ENCODE measurements at places on chromosomes 16 and 17.

- H3K27ac ChIP-seq = peak overlapping the region; percentile 89
- H3K36me3 ChIP-seq = no peaks in the 10 kb centered on the region
- H3K27me3 ChIP-seq = no peaks in the 10 kb centered on the region
- peak overlapping the region; percentile 58 for H3K4me3 ChIP-seq
- DNase-seq = peak; percentile 79
- no peaks in the 10 kb centered on the region for H3K4me1 ChIP-seq
These were observed 30.0 kb downstream of the TBC1D16 start for GRCh38 chr17:80005360-80006338.

DNA sequence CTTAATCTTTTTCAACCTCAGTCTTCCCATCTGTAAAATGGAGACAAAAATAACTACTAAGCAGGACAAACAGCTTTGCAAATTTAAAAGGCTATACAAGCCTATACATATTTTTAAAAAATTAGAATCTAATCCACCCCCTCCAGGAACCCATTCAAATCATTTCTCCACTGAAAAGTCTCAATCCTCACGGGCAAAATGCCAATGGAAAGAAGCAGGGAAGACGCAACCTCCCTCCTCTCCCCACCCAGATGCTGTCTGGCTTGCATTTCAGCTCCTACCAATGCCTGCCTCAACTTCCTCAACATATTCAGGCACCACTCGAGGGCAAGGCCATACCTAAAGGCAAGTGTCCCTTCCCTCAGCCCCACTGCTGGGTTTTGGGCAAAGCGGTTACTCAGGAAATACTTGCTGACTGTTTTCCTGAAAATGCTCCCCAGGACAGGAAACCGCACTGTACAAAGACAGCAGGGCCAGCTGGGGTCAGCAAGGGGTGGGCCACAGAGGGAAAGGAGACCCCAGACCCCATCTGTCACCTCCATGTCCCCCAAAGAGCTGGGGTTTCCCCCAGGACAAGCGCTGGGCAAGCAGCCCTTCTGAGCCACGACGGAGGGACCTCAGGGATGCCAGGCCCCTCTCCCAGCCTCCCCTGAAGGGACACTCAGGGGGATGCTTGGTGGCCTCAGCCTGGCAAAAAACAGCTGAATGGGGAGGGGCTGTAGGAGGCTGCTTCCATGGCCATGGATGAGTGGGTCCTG, 47.7 kb upstream of the DOC2B start:
- DNase-seq = peak; percentile 34
- H3K27ac ChIP-seq = no peak overlapping the region
- H3K36me3 ChIP-seq = no peaks in the 10 kb centered on the region

GRCh38 chr16:49822649-49823370, 33.1 kb downstream of the ZNF423 start:
- no peak overlapping the region for H3K4me3 ChIP-seq
- no peak for DNase-seq
- no peaks in the 10 kb centered on the region for H3K36me3 ChIP-seq
- H3K27me3 ChIP-seq = no peaks in the 10 kb centered on the region
- H3K27ac ChIP-seq = no peak overlapping the region

DNA sequence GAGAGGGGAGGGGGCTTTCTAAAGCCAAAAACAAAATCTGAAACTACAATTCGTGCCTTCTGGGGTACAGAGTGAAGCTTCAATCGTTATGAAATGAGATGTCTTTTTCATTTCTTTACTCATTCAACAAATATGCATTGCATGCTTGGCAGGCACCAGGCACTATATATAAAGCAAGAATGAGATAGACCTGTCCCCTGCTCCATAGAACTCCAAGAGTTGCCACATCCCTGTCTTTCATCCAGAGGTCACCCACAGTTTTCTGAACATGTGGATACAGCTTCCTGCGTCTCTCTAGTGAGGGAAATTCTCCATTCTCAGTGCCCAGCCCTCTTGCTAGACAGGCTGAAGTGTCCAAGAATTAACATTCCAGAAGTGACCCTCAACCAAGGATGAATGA, 343.2 kb upstream of the MAF start:
- no peaks in the 10 kb centered on the region for H3K4me1 ChIP-seq
- H3K4me3 ChIP-seq = no peak overlapping the region
- no peak overlapping the region for H3K27ac ChIP-seq
- DNase-seq = no peak
- no peaks in the 10 kb centered on the region for H3K36me3 ChIP-seq

- no peaks in the 10 kb centered on the region for H3K27me3 ChIP-seq
- H3K27ac ChIP-seq = no peak overlapping the region
These were observed 2.8 kb downstream of the STAT5A start for GRCh38 chr17:42291129-42291528.

GRCh38 chr16:2358811-2359210, 18.3 kb upstream of the ABCA3 start:
- H3K27me3 ChIP-seq = no peaks in the 10 kb centered on the region
- no peak overlapping the region for H3K4me3 ChIP-seq
- no peak overlapping the region for H3K27ac ChIP-seq
- H3K36me3 ChIP-seq = no peaks in the 10 kb centered on the region
- no peaks in the 10 kb centered on the region for H3K4me1 ChIP-seq

DNA sequence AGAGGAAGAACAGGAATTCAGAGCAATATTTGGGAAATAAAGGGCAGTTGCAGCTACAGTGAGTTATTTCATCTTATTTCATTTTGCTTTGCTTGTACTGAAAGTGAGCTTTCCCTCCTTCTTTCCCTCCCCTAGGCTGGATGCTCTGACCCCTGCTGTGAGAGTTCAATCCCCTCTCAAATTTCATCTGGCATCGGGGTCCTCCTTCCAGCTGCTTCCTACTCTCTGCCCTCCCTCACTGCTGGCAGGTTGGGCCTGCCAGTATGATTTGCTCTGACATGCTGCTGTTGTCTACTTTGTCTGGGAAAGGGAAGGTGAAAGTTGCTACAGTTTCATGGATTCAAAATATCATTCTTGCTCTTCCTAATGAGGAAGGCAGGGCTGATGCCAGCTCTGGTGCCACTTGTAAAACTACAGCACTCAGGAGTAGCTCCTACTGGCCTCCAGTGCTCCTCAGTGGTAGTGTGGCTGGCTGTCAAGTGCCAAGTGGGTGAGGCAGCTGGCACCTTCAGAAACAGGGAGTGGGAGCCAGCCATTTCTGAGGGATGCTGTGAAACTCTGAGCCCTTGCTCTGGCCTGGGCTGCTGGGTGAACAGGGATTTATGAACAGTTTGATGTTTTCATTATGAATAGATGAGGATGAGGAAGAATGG, 408.6 kb downstream of the HAPSTR1 start:
- no peak overlapping the region for H3K27ac ChIP-seq
- no peaks in the 10 kb centered on the region for H3K36me3 ChIP-seq
- DNase-seq = no peak
- H3K27me3 ChIP-seq = no peaks in the 10 kb centered on the region
- no peak overlapping the region for H3K4me3 ChIP-seq
- H3K4me1 ChIP-seq = no peaks in the 10 kb centered on the region

- H3K27ac ChIP-seq = no peak overlapping the region
- DNase-seq = no peak
- H3K36me3 ChIP-seq = peaks cover 32% of the 10 kb centered on the region
These were observed 1.6 kb downstream of the ELMO3 start for GRCh38 chr16:67200491-67200890.

DNA sequence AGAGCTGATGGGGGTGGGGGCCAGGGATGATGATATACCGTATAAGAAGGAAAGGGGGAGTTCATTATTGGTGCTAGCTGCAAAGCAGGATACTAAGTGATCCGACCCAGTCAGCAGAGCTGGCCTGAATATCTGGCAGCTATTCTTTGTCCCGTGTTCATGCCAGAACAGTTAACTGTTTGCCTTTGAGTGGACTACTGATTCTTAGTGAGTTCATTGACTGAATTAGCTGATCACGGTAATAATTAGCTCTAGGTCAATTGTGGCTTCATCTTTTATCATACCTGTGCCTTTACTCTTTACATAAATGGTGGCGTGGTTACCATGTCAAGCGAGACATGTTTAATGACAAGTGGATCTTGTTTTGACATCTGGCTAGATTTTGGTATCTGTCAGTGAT, 5.3 kb downstream of the KPNB1 start:
- no peaks in the 10 kb centered on the region for H3K4me1 ChIP-seq
- no peak overlapping the region for H3K27ac ChIP-seq
- DNase-seq = peak; percentile 61
- H3K36me3 ChIP-seq = peaks cover 5% of the 10 kb centered on the region

GRCh38 chr17:42274812-42275526, 1.2 kb downstream of the STAT5B start:
- H3K27me3 ChIP-seq = no peaks in the 10 kb centered on the region
- peak overlapping the region; percentile 90 for H3K4me3 ChIP-seq
- H3K4me1 ChIP-seq = no peaks in the 10 kb centered on the region
- peak overlapping the region; percentile 34 for H3K27ac ChIP-seq
- peak; percentile 11 for DNase-seq

- DNase-seq = no peak
- no peaks in the 10 kb centered on the region for H3K4me1 ChIP-seq
- H3K36me3 ChIP-seq = no peaks in the 10 kb centered on the region
These were observed 182.4 kb upstream of the RBFOX1 start for GRCh38 chr16:7150230-7150629.

- no peak overlapping the region for H3K4me3 ChIP-seq
- H3K36me3 ChIP-seq = no peaks in the 10 kb centered on the region
- no peaks in the 10 kb centered on the region for H3K4me1 ChIP-seq
- H3K27me3 ChIP-seq = no peaks in the 10 kb centered on the region
- H3K27ac ChIP-seq = no peak overlapping the region
- no peak for DNase-seq
These were observed 9.1 kb upstream of the CRYBA1 start for GRCh38 chr17:29237476-29238132.

DNA sequence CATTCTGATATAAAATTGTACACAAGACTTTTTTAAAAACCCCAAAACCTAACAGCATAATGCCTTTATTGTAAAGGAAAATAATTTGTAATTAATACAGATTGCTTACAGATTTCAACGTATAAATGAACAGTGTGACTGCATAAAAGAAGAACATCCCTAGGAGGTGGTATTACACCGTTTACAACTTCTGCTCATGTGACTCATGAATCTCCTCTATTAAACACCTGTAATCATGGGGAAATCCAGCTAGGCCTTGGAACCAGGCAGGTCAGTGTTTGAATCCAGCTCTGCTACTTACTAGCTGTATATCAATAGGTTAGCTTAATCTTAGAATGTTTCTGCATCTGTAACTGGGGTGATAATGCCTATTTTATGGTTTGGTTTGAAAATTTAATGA, 15.2 kb downstream of the RABEP1 start:
- peaks cover 3% of the 10 kb centered on the region for H3K4me1 ChIP-seq
- H3K4me3 ChIP-seq = no peak overlapping the region
- DNase-seq = no peak

GRCh38 chr17:28334666-28335200, 539 bp downstream of the IFT20 start:
- peaks cover 22% of the 10 kb centered on the region for H3K4me1 ChIP-seq
- peak overlapping the region; percentile 95 for H3K4me3 ChIP-seq
- peaks cover 22% of the 10 kb centered on the region for H3K36me3 ChIP-seq
- no peak for DNase-seq
- H3K27ac ChIP-seq = peak overlapping the region; percentile 95

DNA sequence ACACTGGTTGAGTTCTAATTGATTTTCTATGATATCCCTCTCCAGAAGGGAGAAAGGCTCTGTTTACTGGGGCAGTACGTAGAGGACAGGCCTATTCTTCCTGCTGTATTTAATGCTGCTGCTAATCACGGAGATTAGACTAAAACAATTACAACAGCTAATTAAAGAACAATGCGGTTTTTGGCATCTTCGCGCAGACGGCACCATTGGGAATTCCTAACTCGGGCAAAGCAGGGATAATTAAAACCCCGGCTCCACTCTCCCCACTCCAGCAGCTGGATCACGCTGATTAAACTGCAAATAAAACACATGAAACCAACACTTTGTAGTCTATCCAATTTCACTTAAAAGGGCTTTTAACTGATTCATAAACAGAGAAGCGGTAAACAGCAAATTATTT, 147.6 kb downstream of the XYLT1 start:
- DNase-seq = no peak
- H3K27ac ChIP-seq = no peak overlapping the region
- no peaks in the 10 kb centered on the region for H3K4me1 ChIP-seq

- DNase-seq = peak; percentile 43
- no peaks in the 10 kb centered on the region for H3K27me3 ChIP-seq
- H3K4me1 ChIP-seq = peaks cover 12% of the 10 kb centered on the region
These were observed 179.3 kb downstream of the SEC14L1 start for GRCh38 chr17:77320044-77320440.

DNA sequence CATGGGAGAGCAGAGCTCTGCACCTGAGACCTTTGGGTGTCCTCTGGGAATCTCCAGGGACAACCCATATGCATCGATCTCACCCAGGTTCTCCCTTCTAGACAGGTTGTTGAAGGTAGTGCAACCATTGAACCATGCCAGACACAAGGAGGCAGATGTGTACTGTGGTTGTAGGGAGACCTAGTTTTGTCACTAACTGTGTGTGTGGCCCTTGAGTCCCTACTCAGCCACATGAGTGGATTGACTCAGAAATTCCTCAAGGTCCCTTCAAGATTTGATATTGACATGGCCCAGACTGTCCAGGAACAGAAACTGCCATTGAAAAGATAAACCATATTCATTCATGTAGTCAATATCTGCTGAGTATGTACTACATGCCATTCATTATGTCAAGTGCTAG, 396.4 kb upstream of the CCL2 start:
- no peaks in the 10 kb centered on the region for H3K36me3 ChIP-seq
- DNase-seq = no peak
- H3K27me3 ChIP-seq = no peaks in the 10 kb centered on the region
- no peak overlapping the region for H3K4me3 ChIP-seq
- no peak overlapping the region for H3K27ac ChIP-seq

DNA sequence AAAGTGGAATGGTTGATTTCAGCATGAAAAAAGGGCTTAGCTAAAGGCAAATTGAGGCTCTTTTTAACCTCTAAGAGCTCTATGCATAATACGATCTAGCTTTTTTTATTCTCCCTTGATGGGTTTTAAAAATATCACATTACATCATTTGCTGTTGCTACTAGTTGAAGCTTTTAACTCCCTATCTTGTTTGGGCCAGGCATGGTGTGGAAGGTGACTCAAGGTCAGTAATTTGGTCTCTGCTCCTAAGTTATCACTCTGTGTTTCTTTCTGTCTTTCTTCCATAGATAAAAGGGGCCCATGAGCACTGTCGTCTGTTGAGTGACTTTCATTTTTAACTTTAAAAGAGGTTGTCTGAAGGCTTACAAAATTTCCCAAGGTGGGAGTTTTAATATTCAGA, 58.1 kb upstream of the GOT2 start:
- no peaks in the 10 kb centered on the region for H3K36me3 ChIP-seq
- no peak overlapping the region for H3K4me3 ChIP-seq
- no peaks in the 10 kb centered on the region for H3K27me3 ChIP-seq

GRCh38 chr17:71976011-71976649, 144.7 kb upstream of the SOX9 start:
- no peak overlapping the region for H3K4me3 ChIP-seq
- H3K27me3 ChIP-seq = no peaks in the 10 kb centered on the region
- H3K4me1 ChIP-seq = no peaks in the 10 kb centered on the region

DNA sequence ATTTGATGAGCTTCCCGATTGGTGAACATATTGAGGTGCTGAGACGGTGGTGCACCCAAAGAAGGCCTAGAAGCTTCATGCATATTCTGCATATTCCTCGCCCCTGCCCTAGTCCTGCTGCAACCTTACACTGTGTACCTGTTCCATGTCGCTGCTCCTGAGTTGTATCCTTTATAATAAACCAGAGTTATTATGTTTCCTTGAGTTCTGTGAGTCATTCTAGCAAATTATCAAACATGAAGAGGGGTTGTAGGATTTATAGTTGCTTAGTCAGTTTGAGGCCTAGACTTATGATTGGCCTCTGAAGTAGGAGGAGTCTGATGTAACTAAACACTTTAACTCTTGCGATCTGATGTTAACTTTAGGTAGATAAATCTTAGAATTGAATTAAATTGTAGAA, 436.8 kb downstream of the CA10 start:
- no peak overlapping the region for H3K27ac ChIP-seq
- no peaks in the 10 kb centered on the region for H3K27me3 ChIP-seq
- H3K36me3 ChIP-seq = no peaks in the 10 kb centered on the region
- H3K4me3 ChIP-seq = no peak overlapping the region
- no peak for DNase-seq

All from right lobe of liver (tissue), 6 donors.